ENCODE measurements at places on chromosomes 2 and 18.

- no peak for DNase-seq
Measured at GRCh38 chr2:33673937-33674336, 74.8 kb upstream of the FAM98A start.

DNA sequence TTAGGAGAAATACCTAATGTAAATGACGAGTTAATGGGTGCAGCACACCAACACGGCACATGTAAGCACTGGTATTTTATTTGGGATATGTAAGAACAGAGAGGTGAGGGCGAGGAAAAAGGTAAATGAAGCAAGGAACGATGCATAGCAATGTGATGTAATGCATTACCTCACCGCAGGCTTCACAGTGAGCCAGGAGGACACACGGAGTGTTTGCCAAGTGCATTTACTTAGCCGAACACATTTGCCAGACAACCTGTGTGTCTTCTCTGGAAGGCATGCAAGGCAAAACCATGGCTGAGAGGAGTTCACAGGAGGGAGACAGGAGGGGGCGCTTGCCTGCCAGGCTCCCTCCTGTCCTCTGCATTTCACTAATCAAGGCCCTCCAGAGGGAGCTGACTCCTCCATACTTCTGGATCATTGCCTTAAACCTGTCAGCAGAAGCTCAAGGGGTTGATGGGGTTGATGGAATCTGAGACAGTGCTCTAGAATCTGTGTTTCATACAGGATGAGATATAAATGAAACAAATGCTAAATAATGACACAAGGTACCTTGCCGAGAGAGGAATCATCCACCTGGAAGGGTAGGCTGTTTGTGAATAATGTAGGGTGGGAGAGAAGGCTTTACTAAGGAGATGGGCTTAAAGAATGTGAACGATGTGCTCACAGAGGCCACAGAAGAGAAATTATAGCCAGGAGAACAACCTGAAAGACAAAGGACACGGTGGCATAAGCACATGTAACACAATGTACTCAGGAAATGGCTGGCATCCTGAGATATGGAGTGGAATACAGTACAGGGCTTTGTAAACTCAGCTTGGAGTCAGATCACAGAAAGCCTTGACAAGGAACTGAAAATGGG is 9.1 kb upstream of the TPRKB start:
- DNase-seq: no peak

DNA sequence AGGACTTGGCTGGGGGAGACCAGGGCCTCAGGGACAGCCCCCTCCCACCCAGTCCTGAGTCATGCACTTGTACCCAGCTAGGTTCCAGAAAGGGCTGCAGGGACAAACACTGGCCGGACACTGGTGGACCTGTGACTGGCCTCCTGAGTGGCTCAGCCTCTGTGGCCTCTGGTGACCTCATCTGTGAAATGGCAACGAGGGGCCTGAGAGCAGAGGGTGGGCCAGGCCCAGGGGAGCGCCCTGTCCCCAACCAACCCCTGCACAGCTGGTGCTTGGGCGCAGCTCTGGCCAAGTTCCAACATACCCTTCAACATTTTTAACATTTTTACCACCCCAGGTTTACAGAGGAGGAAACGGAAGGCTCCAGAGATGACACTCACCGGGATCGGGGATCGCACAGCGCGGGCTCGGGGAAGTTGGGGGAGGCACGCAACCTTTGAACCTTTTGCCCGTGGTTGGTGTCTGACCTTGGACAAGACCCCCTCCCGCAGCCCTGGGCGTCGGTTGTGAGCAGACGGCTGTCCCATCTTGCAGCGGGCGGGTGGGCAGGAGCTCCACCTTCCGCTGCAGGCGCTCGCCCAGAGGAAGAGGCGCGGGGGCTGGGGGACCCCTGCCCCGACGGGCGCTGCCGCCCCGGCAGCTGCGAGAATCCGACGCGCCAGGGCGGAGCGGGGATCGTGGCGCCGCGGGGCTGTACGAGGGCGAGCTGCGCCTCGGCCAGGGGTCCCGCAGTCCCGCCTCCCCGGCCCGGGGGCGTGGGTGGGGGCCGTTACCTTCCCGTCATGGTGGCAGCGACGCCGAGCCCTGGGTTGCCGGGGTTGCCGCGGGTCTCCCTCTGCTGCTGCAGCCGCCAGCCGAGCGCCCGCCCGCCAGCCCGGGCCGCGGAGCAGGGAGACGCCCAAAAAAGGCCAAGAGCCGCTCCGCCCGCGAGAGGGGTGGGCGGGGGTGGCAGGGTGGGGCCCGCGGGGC is 805 bp downstream of the LIMS2 start:
- no peak for DNase-seq

DNA sequence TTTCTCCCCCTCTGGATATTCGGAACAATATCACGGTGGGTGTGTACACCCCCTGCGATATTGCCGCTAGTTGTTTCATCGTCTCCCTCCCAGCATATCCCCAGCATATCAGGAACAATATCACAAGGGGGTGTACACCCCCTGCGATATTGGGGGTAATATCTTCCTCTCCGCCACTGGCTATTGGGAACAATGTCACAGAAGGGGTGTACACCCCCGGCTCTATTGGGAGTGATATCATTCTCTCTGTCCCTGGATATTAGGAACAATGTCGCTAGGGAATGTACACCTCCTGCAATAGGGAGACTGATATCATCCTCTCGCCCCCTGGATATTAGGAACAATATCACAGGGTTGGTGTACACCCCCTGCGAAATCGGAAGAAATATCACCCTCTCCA is 1932.0 kb downstream of the SUCLG1 start:
- no peak for DNase-seq

DNA sequence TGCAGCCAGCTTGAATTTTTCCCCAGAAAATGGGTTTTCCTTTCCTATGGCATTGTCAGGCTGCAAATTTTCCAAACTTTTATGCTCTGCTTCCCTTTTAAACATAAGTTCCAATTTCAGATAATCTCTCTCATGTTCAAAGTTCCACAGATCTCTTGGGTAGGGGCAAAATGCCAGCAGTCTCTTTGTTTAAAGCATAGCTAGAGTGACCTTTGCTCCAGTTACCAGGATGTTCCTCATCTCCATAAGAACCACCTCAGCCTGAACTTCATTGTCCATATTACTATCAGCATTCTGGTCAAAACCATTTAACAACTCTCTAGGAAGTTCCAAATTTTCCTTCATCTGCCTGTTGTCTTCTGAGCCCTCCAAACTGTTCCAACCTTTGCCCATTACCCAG is 68.3 kb downstream of the SGPP2 start:
- DNase-seq: no peak

Data from brain microvascular endothelial cell (primary cell).